Right atrium auricular region (tissue), 2 donors: ENCODE measurements at places on chromosomes 7 and 10. TPM values are rescaled to one million over a fixed set of nuclear protein-coding genes. Genes with fewer than 3 reads are reported as not detected.

PHYHIPL gene
- not detected for total RNA-seq

MYH16 gene
- not detected for total RNA-seq

ECHS1 gene
- total RNA-seq, result 89.8 TPM

NAMPT gene
- 143 TPM for total RNA-seq

PAOX gene
- 3.5 TPM for total RNA-seq

NPTX2 gene
- 6.7 TPM for total RNA-seq

DNA sequence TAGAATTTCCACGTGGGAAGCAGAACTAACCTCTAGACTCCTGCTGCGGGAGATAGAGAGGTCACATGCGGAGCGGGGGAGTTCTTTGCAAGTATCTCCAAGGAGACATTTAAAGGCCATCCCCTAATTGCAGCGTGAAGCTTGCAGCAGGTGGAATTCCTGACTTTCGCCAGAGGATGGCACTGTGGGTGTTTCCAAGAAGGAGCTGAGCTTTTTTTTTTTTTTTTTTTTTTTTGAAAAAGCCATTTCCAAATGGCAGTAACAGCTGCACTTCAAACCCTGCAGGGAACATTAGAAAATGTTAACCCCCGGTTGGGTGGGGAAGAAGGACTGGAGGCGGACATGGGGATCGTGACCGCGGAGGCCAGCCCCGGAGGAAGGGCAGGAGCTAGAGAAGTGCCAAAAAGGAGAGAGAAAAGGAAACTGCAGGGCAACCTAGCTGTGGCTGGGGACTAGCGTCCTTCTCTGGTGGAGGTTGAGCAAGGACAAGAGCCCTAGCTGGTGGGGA lies 487.7 kb downstream of the TYW1 start:
- no peak for DNase-seq
- no peaks in the 10 kb centered on the region for H3K36me3 ChIP-seq
- H3K27ac ChIP-seq, result no peak overlapping the region
- no peaks in the 10 kb centered on the region for H3K4me1 ChIP-seq
- peak overlapping the region; percentile 38 for H3K4me3 ChIP-seq

- peaks cover 27% of the 10 kb centered on the region for H3K4me1 ChIP-seq
- H3K27ac ChIP-seq, result peak overlapping the region; percentile 74
- no peak overlapping the region for H3K4me3 ChIP-seq
- no peak for DNase-seq
- no peaks in the 10 kb centered on the region for H3K27me3 ChIP-seq
These were observed 598.3 kb upstream of the GHITM start for GRCh38 chr10:83541046-83541445.

DNA sequence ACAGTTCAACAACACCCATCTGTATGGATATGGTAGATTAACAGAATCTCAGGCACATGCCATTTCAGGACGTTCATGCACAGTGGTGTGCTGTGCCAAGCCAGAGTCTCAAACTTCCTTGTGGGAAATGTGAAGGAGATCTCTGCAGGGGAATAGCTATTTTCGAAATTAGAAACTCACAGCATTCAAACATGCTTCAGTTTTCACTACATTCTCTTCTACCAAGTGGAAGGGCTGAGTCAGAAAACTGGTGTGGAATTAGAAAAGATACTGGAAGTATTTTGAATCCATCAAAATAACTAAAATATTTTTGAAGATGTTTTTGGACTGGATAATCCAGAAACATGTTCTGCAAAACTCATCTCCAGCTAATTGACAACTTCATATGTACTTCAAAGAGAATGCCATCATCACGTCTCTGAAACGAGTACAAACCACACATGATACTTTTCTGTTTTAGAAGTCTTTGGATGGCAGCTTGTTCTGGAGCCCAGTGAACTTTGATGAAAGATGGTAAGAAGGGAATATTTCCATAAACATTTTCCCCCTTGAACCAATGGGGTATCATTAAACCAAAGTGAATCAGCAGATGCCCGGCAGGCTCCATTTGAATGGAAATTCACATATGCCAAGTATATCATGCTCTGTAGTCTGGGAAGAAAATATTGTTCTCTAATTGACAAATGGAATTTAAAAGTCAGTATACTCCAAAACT lies 616.3 kb upstream of the IGFBP3 start:
- no peak for DNase-seq
- H3K4me1 ChIP-seq, result no peaks in the 10 kb centered on the region
- no peak overlapping the region for H3K4me3 ChIP-seq

- no peak overlapping the region for H3K4me3 ChIP-seq
- no peaks in the 10 kb centered on the region for H3K27me3 ChIP-seq
- DNase-seq, result no peak
These were observed 6.6 kb upstream of the TMEM184A start for GRCh38 chr7:1562597-1563051.

- no peaks in the 10 kb centered on the region for H3K36me3 ChIP-seq
- H3K4me1 ChIP-seq, result no peaks in the 10 kb centered on the region
- DNase-seq, result no peak
- H3K27ac ChIP-seq, result no peak overlapping the region
These were observed 49.4 kb downstream of the PLXDC2 start for GRCh38 chr10:19865676-19866075.

DNA sequence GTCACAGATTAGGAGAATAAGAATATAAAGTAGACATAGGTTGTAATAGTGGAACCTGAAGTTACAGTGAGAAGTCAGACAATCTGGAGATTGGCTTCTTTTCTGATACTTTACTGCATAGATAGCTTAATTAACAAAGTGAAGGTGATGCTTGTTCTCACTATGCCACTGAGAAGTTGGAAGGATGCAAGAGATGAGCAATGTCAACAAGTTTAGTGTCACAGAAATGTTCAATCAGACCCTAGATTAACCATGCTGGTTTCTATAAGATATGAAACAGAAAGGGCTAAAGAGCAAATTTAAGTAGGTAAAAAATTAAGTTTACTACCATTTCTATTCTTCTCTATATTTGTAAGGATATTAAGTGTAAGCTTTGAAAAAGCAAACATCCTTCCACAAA lies 838.6 kb upstream of the SORCS1 start:
- H3K4me1 ChIP-seq, result no peaks in the 10 kb centered on the region
- no peak overlapping the region for H3K4me3 ChIP-seq
- no peak overlapping the region for H3K27ac ChIP-seq
- H3K27me3 ChIP-seq, result no peaks in the 10 kb centered on the region
- no peak for DNase-seq
- no peaks in the 10 kb centered on the region for H3K36me3 ChIP-seq

DNA sequence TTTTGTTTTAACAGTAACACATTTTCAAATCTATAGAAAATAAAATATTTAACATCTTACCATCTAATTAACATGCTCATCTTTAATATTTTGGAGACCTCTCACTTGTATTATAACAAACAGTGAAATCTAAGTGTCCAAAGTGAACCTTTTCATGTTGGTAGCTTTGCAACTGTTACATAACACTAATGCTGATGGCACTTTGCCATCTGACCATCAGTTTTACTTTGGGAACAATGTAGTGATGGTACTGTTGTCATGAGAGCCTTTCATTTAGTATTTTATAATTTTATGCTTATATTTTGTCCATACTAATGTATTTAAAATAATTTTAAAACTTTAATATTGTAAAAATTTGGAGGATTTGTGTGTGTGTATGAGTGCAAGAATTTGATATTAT lies 1017.0 kb upstream of the KCND2 start:
- H3K4me3 ChIP-seq, result no peak overlapping the region
- H3K27ac ChIP-seq, result no peak overlapping the region
- no peaks in the 10 kb centered on the region for H3K27me3 ChIP-seq
- H3K36me3 ChIP-seq, result no peaks in the 10 kb centered on the region

DNA sequence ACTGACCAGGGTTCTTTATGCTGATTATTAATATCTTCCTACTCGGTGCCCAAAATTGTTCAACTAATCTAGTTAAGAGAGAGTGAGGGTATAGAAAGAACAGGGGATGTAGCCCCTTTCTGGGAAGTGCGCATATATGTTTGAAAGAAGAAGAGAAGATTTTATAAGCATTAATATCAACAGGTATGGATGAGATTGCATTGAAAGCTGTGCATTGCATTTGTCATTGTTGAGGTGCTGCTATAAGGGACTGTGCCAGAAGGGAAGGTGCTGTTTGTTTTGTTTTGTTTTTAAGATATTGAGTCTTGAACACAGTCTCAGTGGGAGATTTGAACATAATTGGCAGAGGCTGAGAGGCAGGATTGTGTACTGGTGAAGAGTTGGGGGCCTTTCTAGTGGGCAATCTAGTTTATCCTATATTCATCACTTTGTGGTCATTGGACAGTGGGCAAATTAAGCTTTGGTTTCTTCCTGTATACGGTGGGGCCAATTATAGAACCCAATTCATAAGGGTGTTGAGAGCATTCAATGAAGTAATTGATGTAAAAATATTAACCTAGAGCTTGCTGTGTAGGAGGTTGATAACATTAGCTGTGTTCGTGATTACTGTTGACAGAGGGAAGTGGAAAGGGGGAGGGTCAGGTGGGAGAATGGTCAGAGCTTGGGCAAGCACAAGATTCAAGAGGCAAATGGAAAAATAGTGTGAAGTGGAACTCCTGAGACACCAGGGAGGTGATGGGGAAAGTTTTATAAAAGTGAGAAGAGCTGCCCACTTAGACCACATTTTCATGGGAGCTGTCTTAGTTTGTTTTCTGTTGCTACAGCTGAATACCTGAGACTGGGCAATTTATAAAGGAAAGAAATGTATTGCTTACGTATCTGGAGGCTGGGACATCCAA lies 19.9 kb upstream of the PCGF5 start:
- no peaks in the 10 kb centered on the region for H3K36me3 ChIP-seq
- peak overlapping the region; percentile 73 for H3K27ac ChIP-seq
- H3K4me3 ChIP-seq, result no peak overlapping the region
- DNase-seq, result no peak
- H3K27me3 ChIP-seq, result no peaks in the 10 kb centered on the region
- peaks cover 70% of the 10 kb centered on the region for H3K4me1 ChIP-seq

DNA sequence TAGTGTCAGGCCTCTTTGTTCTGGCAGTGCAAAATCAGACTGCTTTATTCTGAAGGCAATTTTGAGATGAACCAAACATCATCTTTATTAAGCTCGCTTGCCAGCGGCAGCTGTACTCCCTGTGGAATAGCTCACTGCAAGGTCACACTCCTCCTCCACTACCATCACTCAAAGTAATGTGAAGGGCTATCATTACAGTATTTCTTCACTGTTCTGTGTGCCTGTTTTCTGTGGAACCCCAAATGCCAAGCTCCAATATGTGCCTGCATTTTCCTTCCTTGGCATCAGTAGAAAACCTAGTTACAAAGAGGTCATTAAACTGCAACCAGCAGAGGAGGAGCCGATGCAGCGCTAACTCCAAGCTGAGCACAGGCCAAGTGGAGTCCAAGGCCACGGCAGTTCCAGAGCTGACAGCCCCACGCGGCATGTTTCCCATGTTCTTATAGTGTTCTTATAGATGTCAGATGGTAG lies 21.4 kb downstream of the BCCIP start:
- no peaks in the 10 kb centered on the region for H3K27me3 ChIP-seq
- H3K36me3 ChIP-seq, result peaks cover 51% of the 10 kb centered on the region

- H3K27me3 ChIP-seq, result no peaks in the 10 kb centered on the region
- no peaks in the 10 kb centered on the region for H3K36me3 ChIP-seq
- no peak overlapping the region for H3K27ac ChIP-seq
- H3K4me1 ChIP-seq, result no peaks in the 10 kb centered on the region
These were observed 42.3 kb downstream of the RELN start for GRCh38 chr7:103947026-103947655.

DNA sequence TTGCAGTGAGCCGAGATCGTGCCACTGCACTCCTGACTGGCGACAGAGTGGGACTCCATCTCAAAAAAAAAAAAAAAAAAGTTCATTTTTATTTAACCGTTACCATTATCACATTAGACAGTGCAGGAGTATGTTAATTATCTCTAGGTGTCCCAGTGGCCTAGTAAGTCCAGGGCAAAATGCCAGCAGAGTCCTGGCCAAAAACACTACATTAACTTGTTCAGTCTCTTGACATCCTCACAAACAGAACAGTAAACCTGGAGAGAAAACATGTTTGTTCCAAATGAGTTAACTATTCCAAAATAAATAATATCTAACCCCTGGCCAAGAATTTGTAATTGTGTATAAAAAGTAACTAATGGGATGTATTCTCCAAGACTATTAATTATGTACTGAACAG lies 43.2 kb downstream of the PTPRZ1 start:
- no peaks in the 10 kb centered on the region for H3K27me3 ChIP-seq
- H3K4me1 ChIP-seq, result no peaks in the 10 kb centered on the region
- DNase-seq, result no peak
- H3K27ac ChIP-seq, result no peak overlapping the region

DNA sequence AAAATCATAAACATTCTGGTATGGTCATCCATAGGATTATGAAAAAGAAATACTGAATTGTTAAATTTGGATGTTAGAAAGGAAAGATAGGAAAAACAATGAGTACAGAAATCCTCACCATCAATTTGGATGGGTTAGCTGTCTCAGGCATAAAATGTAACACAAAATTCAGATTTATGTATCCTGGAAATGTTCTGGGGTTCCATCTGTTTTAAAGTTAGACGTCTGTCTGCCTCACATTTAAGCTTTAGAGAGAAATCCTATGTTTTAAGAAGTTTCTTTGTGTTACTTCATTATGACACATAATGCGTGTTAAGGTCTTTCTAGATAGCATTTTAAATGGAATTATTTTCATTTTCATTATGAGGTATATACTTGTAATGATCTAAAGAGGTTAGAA lies 103.5 kb downstream of the REEP3 start:
- no peaks in the 10 kb centered on the region for H3K27me3 ChIP-seq
- H3K4me1 ChIP-seq, result no peaks in the 10 kb centered on the region
- H3K36me3 ChIP-seq, result peaks cover 20% of the 10 kb centered on the region
- no peak overlapping the region for H3K4me3 ChIP-seq

DNA sequence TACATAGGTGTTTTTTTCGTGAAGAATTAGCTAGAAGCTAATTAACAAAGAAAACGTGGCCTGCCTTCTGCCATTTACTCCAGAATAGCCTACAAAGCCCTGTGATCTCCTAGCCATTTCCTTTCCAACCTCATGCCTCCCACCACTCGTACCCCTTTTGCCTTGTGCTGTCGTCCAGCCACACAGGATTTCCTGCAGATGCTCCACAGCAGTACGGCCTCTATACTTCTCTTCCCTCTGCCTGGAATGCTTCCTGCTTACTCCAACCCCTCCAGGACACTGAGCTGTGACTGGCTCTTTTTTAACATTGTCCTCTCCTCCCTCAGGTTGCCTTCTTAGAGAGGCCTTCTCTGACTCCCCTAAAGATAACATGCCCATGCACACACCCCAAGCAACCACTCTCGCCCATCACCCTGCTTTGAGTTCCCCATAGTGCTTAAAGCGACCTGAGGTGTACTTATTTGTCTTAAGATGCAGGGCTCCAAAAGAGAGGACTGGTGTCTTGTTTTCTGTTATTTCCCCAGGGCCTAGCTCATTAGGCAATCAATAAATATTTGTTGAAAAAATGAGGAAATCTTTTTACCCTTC lies 32.7 kb downstream of the STK17A start:
- H3K4me3 ChIP-seq, result no peak overlapping the region
- peaks cover 4% of the 10 kb centered on the region for H3K36me3 ChIP-seq
- no peaks in the 10 kb centered on the region for H3K4me1 ChIP-seq
- no peak overlapping the region for H3K27ac ChIP-seq
